ENCODE measurements at places on chromosomes 12 and 14.

- no peak for DNase-seq
Measured at GRCh38 chr12:110382683-110383082, 20.8 kb downstream of the ANAPC7 start.

- no peak for DNase-seq
Measured at GRCh38 chr14:59585891-59586554, 9.4 kb upstream of the CCDC175 start.

- no peak for DNase-seq
Measured at GRCh38 chr12:13956060-13956590, 25.3 kb downstream of the GRIN2B start.

- DNase-seq, result no peak
Measured at GRCh38 chr14:56046546-56046945, 71.7 kb upstream of the PELI2 start.

DNA sequence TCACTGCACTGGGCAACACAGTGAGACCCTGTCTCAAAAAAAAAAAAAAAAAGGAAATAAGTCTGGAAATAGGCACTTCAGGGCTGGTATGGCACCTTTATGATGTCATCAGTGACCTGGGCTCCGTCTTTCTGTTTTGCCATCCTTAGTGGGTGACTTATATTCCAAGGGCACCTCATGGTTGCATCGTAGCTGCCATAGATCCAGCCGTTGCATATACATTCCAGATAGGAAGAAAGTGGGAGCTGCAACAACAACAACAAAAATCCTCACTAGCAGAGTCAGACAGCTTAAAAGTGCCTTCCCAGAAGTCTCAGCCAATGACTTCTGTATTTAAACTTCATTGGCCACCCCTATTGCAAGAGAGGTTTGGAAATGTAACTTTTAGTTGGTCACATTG lies 26.4 kb downstream of the MYL2 start:
- no peak for DNase-seq

DNA sequence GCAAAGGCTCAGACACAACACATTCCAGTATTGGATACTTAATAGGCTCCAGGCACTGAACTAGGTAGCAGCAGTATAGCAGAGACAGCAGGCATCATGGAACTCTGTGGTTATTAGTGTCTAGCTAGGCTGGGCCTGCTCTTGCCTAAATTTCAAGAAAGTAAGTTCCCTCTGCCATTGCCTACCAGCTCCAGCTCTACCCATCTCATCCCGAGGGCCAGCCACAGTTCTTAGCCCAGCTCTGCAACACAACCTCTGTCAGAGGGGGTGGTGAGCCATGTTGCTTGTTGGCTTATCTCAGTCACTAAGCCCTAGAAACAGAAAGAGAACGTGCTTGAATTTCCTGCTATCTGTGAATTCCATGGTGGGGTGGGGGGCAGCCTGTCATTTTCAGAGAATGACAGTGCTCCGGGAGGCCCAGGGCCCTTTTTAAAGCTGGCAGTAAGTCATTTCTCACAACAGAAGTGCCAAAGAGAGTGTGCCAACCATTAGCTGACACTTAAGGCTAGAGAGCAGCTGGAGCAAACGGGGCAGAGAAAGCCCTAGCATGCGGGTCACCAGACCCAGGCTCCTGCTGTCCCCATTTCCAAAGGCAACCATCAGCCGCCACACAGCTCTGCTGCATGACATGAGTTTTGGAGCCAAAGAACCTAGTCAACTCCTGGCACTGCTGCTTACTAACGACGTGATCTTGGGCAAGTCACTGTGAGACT lies 105.9 kb downstream of the PRMT8 start:
- no peak for DNase-seq

- DNase-seq, result no peak
Measured at GRCh38 chr12:118558941-118559340, 182.6 kb downstream of the SUDS3 start.

DNA sequence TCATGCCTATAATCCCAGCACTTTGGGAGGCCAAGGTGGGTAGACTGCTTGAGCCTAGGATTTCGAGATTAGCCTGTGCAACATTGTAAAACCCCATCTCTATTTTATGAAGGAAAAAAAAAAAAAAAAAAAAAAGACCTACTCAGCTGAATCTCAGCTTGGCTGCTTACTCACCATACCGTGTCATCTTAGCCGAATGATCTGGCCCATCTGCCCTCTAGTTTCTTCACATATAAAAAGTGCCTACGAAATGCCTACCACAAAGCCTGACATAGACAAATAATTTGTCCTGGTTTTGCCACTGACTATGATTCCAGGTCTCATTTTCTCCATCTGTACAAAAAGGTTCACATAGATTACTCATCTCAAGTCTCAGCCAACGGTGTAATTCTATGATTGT lies 10.1 kb downstream of the DIABLO start:
- no peak for DNase-seq

DNA sequence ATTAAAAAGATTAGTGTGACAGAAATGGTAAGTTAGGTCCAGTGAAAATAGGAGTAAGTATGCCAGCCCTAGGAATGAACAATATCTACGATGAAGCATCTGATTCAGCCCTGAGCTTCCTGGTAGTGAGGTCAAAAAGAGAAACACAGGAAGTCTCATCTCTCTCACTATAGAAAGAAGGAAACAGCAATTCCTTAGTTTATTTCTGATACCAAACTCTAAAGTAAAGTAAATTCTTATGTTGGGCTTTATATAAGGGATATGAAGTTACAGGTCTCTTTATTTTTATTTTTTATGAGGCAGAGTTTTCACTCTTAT lies 76.7 kb upstream of the RFLNA start:
- DNase-seq, result no peak

GRCh38 chr14:100542619-100543205 lies 44.5 kb downstream of the BEGAIN start:
- no peak for DNase-seq

DNA sequence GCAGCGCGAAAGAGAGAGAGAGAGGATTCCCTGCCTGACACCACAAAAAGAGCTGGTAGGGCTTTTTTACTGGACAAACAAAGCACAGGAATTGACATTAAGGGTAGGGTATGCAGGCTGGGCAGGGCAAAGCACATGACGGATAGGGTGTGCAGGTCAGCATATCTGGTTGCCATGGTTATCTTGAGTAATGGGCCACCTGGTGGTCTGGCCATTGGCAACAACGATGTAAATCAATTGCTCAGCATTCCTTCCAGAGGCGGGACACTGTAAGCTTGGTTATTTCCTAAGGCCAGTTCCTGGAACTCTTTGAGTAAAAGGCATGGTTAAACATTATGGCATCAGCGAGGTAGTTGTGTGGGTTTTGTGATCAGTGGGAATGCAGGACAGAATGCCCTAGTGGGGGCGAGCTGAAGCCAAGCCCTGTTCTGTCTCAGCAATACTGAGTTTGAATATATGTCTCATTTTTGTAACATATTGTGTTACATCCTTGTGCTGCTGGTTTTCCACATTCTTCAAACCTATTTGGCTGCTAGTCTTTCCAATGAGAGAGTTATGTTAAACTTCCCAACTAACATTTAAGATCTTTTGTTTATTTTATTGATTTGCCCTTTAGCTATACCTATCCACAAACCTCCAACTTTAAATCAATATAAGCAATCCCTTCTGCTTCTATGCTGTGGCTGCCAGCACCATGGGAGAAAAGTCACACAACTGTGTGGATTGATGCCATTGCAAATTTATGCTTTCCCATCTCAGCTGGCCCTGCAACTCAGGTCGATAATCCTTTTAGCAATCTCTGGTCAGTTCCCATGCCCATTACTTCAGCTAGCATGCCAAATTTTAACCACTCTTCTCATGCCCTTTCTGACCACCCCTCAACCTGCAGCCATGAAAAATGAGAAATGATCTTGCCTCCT lies 396.7 kb upstream of the PDE3A start:
- DNase-seq, result no peak

DNA sequence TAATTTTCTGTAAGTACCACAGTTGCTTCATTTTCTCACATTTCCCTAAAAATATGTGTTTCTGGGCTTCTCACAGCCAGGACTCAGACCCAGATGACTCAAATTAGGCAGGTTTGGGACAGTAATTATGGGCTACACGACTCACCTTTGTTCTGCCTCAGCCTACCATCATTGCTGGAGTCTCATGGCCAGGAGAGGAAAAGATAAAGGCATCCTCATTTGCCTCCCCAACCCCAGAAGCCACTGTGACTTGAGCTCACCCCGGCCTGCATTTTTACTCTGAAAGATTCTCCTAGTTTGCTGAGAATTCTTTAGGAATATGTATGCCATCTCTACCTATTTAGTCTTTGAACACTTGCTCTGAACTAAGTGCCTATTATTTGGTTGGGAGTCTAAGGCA lies 207.8 kb downstream of the PAWR start:
- no peak for DNase-seq

GRCh38 chr12:123690191-123690840 lies 19.4 kb downstream of the TCTN2 start:
- no peak for DNase-seq

All from GM04503 (cell line).